ENCODE measurements at places on chromosomes 5 and 9.

DNA sequence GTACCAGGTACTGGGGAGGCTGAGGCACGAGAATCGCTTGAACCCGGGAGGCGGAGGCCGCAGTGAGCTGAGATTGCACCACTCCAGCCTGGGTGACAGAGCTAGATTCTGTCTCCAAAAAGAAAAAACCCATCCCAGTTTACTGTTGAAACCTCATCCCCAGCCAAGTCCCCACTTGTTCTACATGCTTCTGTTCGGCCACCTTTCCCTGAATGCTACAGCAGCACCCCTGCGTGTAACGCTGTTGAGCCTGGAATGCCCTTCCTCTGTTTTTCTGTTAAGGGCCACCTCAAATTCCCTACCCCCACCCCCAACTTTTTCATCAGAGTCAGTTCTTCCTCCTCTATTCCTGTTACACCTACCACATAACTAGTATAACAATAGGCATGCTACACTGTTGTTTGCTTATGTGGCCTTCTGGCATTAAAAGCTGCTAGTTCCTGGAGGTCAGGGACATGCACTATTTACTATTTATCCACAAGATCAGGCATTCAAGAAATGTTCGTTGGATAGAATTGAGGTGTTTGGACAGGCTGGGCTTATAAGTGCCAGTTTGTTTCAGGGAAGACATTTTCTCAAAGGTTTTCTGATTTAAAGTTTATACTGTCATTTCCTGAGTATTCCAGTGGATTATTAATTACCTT lies 47.1 kb upstream of the C5orf47 start:
- no peak for DNase-seq

- no peak for DNase-seq
These were observed 48.2 kb upstream of the ANGPTL2 start for GRCh38 chr9:127170652-127171051.

GRCh38 chr9:90871327-90871935 lies 69.8 kb downstream of the SYK start:
- DNase-seq = no peak

DNA sequence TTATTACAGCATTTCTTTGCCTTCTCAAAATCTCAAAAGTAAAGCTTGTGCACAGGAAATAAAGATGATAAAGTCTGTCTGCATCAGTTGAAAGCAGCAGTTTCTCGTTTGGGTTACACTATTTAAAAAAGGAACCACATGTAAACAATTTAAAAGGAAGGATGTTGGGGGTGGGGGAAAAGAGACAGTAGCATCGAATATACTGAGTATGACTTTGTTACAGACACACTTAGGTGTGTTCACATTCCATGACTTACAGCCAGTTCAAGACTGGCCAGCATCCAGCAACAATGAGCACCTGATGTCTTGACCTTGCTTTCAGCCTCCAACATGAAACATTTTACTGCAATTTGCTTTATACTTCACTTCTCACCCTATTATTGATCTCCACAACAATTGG lies 8.7 kb downstream of the GAPT start:
- no peak for DNase-seq

GRCh38 chr5:148660346-148660660 lies 6.0 kb upstream of the HTR4 start:
- no peak for DNase-seq

DNA sequence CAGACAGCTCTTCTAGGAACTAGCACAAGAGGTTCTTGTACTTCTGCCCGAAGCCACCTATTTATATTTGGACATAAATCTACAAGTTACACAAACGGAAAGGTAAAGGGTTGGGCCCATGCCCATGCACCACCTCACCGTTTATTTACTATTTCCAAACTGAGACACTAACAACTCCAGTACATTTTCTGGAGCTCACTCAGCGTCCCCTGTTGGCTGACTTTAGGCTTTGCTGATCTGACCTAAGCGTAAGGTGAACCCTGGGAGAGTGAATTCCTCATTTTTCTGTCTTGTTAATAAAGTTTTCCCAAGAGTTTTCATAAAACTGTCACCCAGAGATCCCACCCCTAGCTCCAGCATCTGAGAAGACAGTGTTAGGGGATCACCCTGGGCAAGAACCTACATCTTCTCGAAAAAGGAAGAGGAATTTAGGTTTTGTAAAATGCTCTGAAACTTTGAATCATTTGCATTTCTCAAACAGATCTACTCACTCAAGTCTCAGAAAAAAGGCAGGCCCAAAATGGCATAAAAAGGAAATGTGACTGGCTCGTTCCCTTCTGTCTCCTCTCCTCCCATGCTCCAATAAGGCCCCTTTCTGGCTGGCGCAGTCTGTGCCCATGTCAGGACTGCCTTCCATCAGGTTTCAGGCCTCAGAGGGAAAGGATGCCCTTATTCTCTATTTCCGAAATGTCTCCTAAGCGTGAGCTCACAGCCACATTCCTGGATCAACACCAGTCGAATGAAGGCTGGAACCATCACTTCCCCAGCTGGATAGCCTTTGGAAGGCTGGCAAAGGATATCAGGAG lies 201.3 kb downstream of the FANCC start:
- DNase-seq = peak; percentile 43

- DNase-seq = peak; percentile 88
These were observed 189.1 kb upstream of the ANKRD55 start for GRCh38 chr5:56422076-56422762.

- DNase-seq = no peak
These were observed 148.7 kb upstream of the CDKN2B start for GRCh38 chr9:22157828-22158227.

- no peak for DNase-seq
These were observed 226.0 kb upstream of the DMAC1 start for GRCh38 chr9:8025551-8025950.

GRCh38 chr9:134680393-134681060 lies 38.9 kb downstream of the COL5A1 start:
- no peak for DNase-seq

DNA sequence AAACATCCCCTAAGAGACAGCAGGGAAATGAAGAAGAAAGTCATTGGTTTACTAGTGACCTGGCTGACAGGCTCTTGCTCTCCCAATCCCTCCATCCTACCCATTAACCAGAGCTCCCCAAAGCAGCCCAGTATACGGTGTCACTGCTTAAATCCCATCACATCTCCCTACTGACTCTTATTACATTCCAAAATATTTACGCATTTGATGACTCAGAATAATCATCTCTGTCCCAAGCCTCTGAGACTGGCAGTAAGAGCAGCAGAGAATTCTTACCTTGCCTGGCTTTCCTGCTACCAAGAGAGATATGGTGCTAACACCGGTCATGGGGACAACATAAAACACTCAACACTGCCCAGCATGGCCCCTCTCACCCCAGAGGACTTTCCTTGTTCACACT lies 20.2 kb upstream of the WHRN start:
- no peak for DNase-seq

DNA sequence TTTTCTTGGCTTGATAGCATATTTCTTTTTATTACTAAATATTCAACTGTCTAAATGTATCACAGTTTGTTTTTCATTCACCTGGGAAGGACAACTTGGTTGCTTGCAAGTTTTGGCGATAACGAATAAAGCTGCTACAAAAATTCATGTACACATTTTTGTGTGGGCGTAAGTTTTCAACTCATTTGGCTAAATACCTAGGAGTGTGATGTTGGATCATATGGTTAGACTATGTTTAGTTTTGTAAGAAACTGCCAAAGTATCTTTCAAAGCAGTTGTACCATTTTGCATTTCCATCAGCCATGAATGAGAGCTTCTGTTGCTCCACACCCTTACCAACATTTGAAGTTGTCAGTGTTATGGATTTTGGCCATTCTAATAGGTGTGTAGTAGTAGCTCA lies 428.0 kb downstream of the ACTL7B start:
- no peak for DNase-seq

- peak; percentile 94 for DNase-seq
These were observed at the start of gene ACO1 for GRCh38 chr9:32384364-32385151. Gene ACO1 (plus strand): TSS chr9:32384643. CDS start chr9:32405507, 20,864 bp downstream.

DNA sequence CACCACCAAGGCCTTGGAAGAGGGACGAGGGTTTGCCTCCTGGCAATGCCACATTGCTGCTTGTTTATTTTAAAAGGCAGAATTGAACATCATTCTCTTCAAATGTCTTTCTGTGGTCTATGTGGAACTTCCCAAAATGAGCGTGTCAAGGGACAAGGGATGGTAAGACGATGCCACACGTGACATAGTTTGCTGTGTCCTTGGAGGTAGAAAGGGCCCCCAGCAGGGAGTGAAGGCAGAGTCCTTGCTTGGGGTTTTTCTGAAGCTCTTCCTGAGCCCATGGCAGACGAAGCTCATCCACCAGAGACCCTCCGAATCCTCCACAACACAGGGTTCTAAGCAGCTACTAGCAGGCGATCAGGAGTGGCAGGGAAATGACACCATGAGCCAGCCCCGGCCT lies 28.3 kb downstream of the PRRX2 start:
- no peak for DNase-seq

DNA sequence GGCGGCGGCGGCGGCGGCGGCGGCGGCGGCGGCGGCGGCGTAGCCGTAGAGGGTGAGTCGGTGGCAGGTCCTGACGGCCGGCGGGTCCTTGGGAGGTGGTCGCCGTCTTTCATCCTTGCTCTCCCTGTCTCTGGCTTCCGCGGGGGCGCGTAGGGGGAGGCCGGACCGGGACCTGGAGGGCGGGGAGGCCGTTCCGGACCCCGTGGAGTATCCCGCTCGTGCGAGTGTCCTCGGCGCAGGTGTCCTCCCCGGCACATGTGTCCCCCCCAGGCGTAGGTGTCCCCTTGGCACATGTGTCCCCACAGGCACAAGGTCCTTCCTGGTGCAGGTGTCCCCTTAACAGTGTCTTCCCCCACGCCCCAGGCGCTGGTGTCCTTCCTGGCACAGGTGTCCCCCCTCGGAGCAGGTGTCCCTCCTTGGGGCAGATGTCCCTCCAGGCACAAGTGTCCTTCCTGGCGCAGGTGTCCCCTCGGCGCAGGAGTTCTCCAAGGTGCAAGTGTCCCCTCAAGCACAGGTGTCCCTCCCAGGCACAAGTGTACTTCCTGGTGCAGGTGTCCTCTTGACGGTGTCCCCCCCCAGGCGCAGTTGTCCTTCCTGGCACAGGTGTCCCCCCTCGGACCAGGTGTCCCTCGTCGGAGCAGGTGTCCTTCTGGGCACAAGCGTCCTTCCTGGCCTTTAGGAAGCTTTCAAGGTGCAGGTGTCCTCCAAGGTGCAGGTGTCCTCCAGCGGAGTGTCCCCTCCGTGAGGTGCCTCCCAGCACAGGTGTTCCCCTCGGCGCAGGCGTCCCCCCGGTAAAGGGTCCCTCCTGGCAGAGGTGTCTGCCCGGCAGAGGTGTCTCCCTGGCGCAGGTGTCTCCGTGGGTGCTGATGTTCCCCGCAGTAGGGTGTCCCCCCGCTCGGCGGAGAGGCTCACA lies 519 bp downstream of the EXOC3 start:
- DNase-seq = no peak

DNA sequence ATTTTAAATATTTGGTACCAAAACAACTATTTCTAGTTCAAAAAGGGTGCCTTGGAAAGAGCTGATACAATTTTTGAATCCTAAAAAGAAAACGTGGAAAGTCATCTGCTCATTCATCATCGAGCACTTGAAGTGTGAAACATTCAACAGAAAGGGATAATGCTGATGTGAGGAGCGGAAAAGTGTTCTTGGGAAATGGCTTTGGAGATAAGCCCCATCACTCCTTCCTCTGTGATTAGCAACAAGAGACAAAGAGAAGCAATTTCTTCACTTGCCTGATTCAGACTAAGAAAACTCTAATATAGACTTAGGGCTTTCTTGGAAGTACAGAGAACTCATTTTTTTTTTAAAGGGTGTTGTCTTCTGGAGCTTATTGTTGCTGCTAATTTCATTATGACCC lies 74.9 kb downstream of the C9orf152 start:
- DNase-seq = no peak

DNA sequence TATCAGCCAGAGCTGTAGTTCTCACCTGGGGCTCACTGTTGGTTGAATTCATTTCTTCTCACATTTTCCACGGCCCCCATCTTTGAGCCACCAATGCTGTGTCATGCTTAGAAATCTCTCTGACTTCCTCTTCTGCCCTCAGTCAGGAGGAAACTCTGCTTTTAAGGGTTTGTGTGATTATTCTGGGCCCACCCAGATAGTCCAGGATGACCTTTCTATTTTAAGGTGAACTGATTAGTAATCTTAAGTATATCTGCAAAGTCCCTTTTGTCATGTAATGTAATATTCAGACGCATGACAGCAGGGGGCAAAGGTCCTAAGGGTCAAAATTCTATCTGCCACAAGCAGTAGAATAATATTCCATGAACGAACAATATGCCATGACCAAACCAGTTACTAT lies 88.4 kb downstream of the AK8 start:
- DNase-seq = no peak

- no peak for DNase-seq
These were observed 245.0 kb downstream of the FAM114A2 start for GRCh38 chr5:153793699-153794098.

DNA sequence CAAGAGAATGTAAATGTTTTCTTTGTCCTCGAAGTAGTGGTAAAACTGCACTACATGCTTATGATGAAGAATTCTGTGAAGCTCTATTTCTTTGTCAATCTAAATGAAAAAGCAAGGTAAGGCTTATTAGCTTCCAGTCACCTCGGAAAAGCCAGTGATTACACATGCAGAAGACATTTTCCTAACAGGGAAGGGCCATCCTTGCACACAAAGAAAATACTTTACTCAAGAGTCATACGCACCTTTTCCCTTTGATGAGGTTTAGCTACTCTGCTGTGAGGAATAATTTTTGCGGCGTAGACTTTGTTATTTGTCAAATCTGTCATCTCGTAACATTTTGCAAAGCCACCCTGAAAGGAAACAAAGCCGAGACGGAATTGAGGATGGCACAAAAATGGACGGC lies 1.1 kb downstream of the PLK2 start:
- DNase-seq = no peak

DNA sequence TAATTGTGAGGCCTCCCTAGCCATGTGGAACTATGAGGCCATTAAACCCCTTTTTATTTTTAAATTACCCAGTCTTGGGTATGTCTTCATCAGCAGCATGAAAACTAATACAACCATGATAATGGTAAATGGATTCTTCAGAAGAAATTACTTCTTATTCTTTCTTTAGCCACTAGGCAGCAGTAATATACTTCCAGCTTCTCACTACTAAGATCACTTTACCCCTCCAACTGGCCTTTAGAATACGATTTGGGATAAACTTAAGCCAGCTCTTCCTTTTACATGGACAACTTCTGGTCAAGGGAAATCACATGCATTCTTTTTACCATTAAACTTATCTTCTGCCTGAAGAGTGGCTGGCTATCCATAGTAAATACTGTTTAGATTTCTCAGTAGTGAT lies 355.4 kb downstream of the MAN2A1 start:
- DNase-seq = no peak
